ENCODE measurements at places on chromosomes 4 and X. TPM values are rescaled to one million over a fixed set of nuclear protein-coding genes. Genes with fewer than 3 reads are reported as not detected.

The ZNF182 gene
- 6.0 TPM for total RNA-seq

The MYOZ2 gene
- total RNA-seq = not detected

The AWAT2 gene
- not detected for total RNA-seq

The GABRG1 gene
- not detected for total RNA-seq

The SORCS2 gene
- total RNA-seq = not detected

The ADH1C gene
- total RNA-seq = not detected

Measured in MCF 10A (cell line).